PC-9 (cell line): ENCODE measurements at places on chromosomes 13 and 19.

- DNase-seq: no peak
Measured at GRCh38 chr13:30391956-30392680, 30.2 kb upstream of the UBE2L5 start.

DNA sequence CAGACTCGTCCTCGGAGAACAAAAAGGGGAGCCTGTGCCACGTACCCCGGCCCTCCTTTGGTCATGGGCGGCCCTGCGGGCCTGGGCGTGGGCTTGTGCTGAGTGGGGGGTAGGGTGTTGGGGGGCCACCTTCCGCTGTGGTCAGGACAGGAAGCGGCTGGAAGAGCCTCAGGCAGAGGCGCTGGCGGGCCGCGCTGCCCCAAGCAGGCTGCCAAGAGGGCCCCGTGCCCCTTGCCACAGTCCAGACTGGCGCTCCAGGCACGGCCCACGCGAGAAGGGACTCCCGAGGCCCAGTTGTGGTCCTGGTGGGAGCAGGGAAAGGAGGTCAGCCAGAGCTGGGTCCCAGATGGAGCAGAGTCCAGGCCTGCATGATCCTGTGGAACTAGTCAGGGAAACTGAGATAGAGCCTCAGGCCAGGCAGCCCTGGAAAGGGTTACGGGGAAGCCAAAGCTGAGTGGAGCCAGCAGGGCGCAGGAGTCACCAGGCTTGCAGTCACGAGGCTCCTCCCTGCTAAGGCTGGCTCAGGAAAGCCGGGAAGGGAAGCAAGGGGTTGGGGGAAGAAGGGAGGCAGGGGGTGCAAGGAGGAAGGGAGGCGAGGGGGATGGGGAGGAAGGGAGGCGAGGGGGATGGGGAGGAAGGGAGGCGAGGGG is 135.0 kb downstream of the CRYL1 start:
- no peak for DNase-seq

DNA sequence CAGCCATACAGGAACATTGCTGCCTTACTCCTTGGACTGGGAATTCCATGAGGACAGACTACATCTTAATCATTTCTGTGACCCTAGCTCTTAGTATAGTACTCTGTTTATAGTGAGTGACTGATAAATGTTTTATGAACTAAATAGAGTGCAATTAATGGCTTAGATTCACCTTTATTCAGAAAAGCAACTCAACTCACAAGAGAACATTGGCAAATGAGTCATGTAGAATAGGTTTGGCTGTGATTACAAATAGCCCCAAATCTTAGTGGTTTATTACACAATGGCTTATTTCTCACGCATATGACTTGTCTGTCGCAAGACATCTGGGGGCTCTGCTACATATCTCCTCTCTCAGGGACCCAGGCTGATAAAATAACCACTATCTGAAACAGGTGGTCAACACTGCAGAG is 121.6 kb upstream of the KL start:
- peak; percentile 84 for DNase-seq

GRCh38 chr13:98525456-98526181 is 51.3 kb downstream of the STK24 start:
- DNase-seq: no peak

DNA sequence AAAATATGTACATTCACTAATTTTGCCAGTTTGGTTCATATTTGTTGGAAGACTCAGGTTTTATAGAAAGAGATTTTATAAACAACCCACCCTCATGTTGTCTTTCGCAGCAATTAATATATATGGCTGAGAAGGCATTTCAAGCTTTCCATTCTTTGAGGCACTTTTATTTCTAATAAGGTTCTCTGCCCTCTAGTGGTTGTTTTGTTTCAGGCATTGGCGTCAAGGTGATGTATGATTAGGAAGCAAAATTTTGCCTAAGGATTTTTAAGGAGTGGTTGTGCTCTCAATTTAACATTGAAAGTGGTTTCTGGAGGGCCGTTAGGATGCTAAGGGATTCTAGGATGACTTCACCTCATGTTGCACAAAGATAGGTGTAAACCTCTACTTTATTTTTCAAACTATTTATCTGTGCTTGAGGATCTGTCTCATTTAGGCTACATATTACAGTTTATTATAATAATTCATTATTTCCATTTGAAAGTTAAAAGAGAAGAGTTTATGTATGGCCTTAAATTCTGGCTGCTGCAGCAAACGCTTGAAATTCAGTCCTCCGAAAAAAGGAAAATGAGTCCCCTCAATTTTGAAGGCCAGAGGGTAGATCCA is 35.9 kb downstream of the OXGR1 start:
- no peak for DNase-seq

GRCh38 chr13:24218338-24218737 is 57.8 kb downstream of the SPATA13 start:
- no peak for DNase-seq
